ENCODE measurements at places on chromosomes 2 and 18. TPM values are rescaled to one million over a fixed set of nuclear protein-coding genes. Genes with fewer than 3 reads are reported as not detected.

The EXOC6B gene
- total RNA-seq, result 31.3 TPM

The LRRC30 gene
- total RNA-seq, result not detected

GRCh38 chr18:63111671-63112402 is 207.7 kb downstream of the BCL2 start:
- no peak for DNase-seq

DNA sequence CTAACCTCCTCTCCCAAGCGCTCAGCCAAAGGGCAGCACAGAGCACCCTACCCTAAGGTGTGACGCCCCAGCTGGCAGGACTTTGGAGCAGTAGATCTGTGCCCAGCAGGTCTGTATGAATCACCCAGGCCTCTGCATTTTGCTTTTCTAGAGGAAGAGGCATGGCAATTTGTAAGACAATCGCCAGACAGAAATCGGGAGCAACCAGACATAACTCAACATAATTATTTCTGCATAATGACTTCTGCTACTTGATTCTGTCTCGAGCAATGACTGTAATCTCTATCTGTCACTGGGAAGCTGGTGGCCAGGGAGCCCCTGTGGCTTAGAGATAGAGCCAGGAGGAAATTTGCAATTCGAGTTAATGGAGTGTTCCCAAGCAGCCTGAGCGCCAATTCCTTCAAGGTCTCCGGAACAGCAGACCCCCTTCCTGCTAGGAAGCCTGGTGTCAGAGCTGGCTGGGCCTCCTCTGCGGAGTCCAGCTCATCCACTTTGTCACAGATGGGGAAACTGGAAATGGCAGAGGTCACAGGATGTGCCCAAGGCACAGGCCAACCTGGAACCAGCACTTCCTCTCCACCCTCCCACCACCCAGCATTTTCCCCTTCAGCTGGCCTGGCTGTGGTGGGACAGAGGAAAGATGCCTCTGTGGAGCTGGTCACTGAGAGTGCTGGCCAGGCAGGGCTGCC is 55.0 kb downstream of the ODC1 start:
- no peak for DNase-seq

- DNase-seq, result no peak
Observed at GRCh38 chr2:74525717-74526648, at the start of gene DQX1. Gene DQX1 (minus strand): TSS chr2:74526231. CDS start chr2:74525729, 502 bp downstream.
